ENCODE measurements at places on chromosomes 13 and 19. TPM values are rescaled to one million over a fixed set of nuclear protein-coding genes. Genes with fewer than 3 reads are reported as not detected.

DNA sequence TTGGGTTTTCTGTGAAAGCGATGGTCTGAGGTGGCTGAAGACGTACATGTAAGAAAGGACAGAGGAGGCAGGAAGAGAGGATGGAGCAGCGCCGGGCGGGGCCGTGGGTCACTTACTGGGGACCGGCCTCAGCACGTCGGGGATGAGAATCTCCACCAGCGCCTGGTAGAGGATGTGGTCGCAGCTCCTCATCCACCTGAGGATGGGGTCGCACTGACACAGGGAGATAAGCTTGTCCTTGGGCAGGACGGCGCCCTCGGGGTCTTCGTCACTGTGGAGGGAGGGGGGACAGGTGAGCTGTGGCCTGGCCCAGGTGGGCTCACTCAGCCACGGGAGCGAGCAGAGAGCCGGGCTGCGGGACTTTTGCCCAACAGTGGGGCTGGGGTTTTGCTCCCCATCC, 29.0 kb upstream of the RANBP3 start:
- no peak overlapping the region for H3K4me3 ChIP-seq
- H3K27ac ChIP-seq, result no peak overlapping the region
- no peaks in the 10 kb centered on the region for H3K4me1 ChIP-seq
- no peak for DNase-seq
- no peaks in the 10 kb centered on the region for H3K36me3 ChIP-seq

CARD8 gene
- 23.0 TPM for total RNA-seq

ZNF583 gene
- total RNA-seq, result 1.1 TPM

GRCh38 chr13:26343816-26344215, 89.9 kb downstream of the CDK8 start:
- no peak overlapping the region for H3K27ac ChIP-seq
- DNase-seq, result no peak
- H3K27me3 ChIP-seq, result no peaks in the 10 kb centered on the region

DNA sequence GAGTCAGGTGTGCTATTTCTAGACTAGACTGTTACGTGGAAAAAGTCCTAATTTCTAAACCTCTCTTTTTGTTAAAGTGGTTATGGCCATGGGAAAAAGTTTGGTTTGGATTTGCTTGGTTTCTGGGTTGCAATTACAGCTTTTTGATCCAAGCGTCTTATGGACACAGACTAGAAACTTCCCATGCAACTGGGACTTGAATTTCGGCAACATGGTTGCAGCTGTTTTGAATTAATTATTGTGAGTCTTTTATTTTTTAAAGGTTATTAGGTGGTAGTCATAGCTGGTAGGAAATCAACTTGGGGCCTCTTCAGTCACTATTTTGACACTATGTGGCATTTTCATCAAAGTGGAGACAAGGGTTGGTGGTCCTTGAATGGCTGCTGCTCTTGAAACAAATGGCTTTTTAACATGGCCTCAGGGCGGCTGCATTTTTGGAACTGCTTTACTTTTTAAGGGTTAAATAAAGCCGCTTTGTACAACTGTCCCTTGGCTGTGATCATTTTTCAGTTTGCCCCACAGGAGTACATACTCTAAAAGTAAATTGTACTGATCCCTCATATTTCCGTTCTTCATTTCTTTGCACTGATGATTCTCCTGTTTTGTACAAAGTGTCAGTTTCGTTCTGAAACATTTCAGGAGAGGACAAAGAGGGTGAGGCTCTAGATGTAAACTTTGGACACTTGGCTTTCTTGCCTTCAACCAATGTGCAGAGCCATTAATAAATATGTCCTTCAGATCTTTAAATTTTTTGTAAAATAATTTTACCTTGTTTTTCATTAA, 15.9 kb downstream of the HNRNPM start:
- no peaks in the 10 kb centered on the region for H3K27me3 ChIP-seq
- H3K4me3 ChIP-seq, result no peak overlapping the region
- no peak for DNase-seq
- H3K36me3 ChIP-seq, result peaks cover 59% of the 10 kb centered on the region
- peak overlapping the region; percentile 96 for H3K27ac ChIP-seq
- peaks cover 71% of the 10 kb centered on the region for H3K4me1 ChIP-seq

- H3K36me3 ChIP-seq, result no peaks in the 10 kb centered on the region
- no peak overlapping the region for H3K4me3 ChIP-seq
- H3K27ac ChIP-seq, result no peak overlapping the region
- DNase-seq, result no peak
- no peaks in the 10 kb centered on the region for H3K27me3 ChIP-seq
Measured at GRCh38 chr13:41603917-41604316, 146.6 kb downstream of the RGCC start.

MYCBP2 gene
- 41.5 TPM for total RNA-seq

DNA sequence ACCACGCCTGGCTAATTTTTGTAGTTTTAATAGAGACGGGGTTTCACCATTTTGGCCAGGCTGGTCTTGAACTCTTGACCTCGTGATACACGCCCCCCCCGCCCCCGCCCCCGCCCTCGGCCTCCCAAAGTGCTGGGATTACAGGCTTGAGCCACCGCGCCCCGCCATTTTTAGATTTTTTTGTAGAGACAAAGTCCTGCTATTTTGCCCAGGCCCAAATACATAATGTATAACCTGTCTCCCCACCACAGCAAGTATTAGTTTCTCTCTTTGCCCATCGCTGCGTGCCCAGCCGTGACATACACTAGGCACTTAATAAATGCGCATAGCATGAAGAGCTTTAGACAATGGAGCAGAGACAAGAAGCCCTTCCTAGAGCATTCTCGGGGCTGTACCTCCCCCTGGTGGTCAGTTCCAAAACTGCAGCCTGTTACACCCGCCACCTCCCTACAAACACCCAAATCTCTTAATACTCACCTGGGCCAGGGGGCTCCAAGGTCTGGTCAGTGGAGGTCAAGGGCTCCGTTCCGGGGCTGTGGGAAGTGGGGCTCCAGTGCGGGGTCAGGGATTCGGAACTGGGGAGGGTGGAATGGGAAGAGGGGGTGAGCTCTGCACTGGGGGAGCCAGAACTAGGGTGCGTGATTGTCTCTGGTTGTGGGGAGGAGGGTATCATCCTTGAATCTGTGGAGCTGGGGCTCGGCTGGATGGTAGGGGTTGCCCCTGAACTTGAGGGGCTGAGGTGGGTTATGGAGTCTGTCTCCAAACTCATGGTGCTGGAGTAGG, 22.5 kb downstream of the IQCN start:
- H3K36me3 ChIP-seq, result 0 out of 2 replicates have a peak, but pooled peaks cover 6% of the 10 kb centered on the region
- H3K4me3 ChIP-seq, result no peak overlapping the region
- H3K27ac ChIP-seq, result peak overlapping the region; percentile 35
- H3K4me1 ChIP-seq, result peaks cover 22% of the 10 kb centered on the region

- H3K4me3 ChIP-seq, result no peak overlapping the region
- no peaks in the 10 kb centered on the region for H3K27me3 ChIP-seq
- H3K4me1 ChIP-seq, result peaks cover 29% of the 10 kb centered on the region
- DNase-seq, result no peak
- H3K36me3 ChIP-seq, result peaks cover 31% of the 10 kb centered on the region
Measured at GRCh38 chr13:32610977-32611376, 24.7 kb downstream of the PDS5B start.

DNA sequence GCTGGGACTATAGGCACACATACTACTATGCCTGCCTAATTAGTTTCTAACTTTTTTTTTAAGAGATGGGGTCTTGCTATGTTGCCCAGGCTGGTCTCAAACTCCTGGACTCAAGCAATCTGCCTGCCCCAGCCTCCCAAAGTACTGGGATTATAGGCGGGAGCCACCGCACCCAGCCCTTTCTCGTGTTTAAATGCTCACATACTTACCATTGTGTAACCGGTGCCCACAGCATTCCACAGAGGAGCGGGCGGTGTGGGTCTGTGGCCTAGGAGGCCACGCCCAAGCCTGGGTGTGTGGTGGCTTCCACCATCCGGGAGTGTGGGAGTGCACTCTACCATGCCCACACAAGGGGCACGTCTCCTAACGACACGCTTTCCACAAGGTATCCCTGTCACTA, 7.7 kb downstream of the LMNB2 start:
- H3K4me3 ChIP-seq, result no peak overlapping the region
- H3K27ac ChIP-seq, result no peak overlapping the region
- H3K36me3 ChIP-seq, result peaks cover 3% of the 10 kb centered on the region
- H3K27me3 ChIP-seq, result no peaks in the 10 kb centered on the region
- peaks cover 9% of the 10 kb centered on the region for H3K4me1 ChIP-seq
- no peak for DNase-seq

Measured in WTC11 (cell line).